ENCODE measurements at places on chromosomes 16 and 17.

- no peak for DNase-seq
- peaks cover 91% of the 10 kb centered on the region for H3K36me3 ChIP-seq
- no peak overlapping the region for H3K27ac ChIP-seq
- H3K4me1 ChIP-seq: no peaks in the 10 kb centered on the region
- no peak overlapping the region for H3K4me3 ChIP-seq
- no peaks in the 10 kb centered on the region for H3K27me3 ChIP-seq
Observed at GRCh38 chr16:30979170-30980022, 5.6 kb upstream of the HSD3B7 start.

GRCh38 chr16:9679213-9679767 is 502.9 kb downstream of the GRIN2A start:
- H3K27me3 ChIP-seq: peaks cover 2% of the 10 kb centered on the region
- DNase-seq: no peak
- H3K4me1 ChIP-seq: no peaks in the 10 kb centered on the region
- H3K4me3 ChIP-seq: no peak overlapping the region

- no peak overlapping the region for H3K4me3 ChIP-seq
- H3K27me3 ChIP-seq: no peaks in the 10 kb centered on the region
- no peaks in the 10 kb centered on the region for H3K36me3 ChIP-seq
- DNase-seq: no peak
- no peaks in the 10 kb centered on the region for H3K4me1 ChIP-seq
Observed at GRCh38 chr17:56930739-56931337, 17.0 kb upstream of the TRIM25 start.

DNA sequence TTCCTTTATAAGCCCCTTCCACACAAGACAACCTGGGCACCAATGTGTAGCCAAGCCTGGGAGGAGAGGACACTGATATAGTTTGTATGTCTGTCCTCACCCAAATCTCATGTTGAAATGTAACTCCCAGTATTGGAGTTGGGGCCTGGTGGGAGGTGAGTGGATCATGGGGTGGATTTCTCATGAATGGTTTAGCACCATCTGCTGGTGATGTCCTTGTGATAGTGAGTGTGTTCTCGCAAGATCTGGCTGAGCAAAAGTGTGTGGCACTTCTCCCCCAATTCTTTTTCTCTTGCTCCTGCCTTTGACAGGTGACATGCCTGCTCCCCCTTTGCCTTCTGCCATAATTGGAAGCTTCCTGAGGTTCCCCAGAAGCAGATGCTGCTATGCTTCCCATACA is 135.8 kb downstream of the USP31 start:
- H3K4me3 ChIP-seq: no peak overlapping the region
- no peaks in the 10 kb centered on the region for H3K4me1 ChIP-seq
- DNase-seq: no peak
- no peak overlapping the region for H3K27ac ChIP-seq
- H3K36me3 ChIP-seq: no peaks in the 10 kb centered on the region
- no peaks in the 10 kb centered on the region for H3K27me3 ChIP-seq

DNA sequence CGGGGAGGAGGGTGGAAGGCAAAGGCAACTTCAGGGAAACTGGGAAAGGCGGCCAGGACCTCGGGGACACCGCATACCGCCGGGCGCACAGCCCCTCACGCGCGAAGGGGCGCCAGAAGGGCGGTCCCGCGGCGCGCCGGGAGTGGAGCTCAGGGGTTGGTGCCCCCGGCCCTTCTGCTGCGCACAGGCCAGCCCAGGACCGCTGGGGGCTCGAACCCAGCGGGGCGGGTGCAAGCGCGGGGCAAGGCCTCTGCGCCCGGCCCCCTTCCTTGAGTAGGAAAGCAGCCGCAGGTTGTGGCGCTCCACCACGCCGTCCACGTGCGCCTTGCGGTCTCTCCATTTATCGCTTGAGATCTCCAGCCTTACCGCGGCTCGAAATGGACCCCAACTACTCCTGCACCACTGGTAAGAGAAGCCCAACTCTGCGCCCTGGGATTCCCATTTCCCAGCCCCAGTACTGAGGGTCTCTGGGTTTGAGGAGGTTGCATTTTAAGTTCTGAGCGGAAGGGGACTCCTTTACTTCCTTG is 3.0 kb upstream of the MT1A start:
- H3K36me3 ChIP-seq: no peaks in the 10 kb centered on the region
- peaks cover 10% of the 10 kb centered on the region for H3K27me3 ChIP-seq
- H3K4me3 ChIP-seq: peak overlapping the region; percentile 4
- H3K27ac ChIP-seq: no peak overlapping the region
- no peak for DNase-seq
- peaks cover 18% of the 10 kb centered on the region for H3K4me1 ChIP-seq

Data from heart left ventricle (tissue), 16 donors.